Activated CD4-positive, alpha-beta T cell treated with anti-CD3 and anti-CD28 coated beads for 1 hour (primary cell): ENCODE measurements at places on chromosomes 6 and 20.

DNA sequence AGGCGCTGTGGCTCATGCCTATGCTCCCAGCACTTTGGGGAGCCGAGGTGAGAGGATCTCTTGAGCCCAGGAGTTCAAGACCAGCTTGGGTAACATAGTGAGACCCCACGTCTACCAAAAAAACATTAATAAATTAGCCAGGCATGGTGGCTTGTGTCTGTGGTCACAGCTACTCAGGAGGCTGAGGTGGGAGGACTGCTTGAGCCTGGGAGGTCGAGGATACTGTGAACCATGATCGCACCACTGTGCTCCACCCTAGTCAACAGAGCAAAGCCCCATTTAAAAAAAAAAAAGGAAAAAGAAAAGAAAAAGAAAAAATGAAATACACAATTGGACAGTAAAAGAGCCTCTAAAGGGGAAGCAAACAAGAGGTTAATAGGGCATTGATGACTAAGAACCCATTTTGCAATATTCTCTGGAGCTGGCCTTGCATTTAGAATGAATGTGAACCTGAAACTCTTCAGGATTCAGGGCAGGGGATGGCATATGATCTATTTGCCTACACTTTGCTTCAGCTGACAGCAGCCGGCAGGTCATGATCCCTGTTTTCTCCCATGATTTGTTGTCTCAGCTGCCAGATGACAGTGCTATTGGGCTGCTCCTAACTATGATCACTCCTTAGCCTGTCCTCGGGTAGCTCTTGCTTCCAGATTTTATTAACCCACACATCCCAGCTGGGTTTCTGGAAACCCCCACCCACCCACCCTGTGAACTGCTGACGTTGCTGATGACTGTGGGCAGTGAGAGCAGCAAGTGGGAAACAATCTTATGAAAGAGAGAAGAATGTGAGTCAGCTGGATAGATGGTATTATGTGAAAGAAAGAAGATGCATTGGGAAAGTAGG is 83.8 kb upstream of the ELOVL5 start:
- no peak for DNase-seq

- no peak for DNase-seq
These were observed 58.6 kb downstream of the SNAI1 start for GRCh38 chr20:50041246-50041873.

GRCh38 chr6:140032189-140032588 is 657.7 kb upstream of the CITED2 start:
- DNase-seq = no peak

GRCh38 chr6:80210618-80211017 is 104.1 kb downstream of the BCKDHB start:
- no peak for DNase-seq

GRCh38 chr20:3262566-3262965 is 23.6 kb upstream of the SLC4A11 start:
- no peak for DNase-seq

DNA sequence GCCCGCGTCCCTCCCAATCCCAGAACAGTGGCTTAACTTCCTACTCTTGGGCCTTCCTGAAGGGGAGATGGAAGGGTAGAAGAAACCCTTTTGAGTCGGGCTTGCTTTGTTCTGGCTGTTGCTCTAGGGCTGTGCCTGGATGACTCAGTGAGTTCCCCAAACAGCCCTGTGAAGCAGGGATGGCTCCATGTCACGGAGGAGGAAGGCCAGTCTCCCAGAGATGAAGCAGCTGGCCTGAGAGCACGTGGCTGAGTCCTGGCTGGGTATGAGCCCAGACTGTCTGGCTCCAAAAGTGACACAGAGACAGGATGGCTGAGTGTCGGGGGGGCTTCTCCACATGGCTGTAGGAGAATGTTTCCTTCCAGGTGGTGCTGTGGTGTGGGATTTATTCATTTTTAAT is 4.6 kb downstream of the SYTL3 start:
- no peak for DNase-seq

GRCh38 chr6:16338577-16339264 is 100.3 kb downstream of the GMPR start:
- no peak for DNase-seq

GRCh38 chr6:80022803-80023202 is 18.4 kb downstream of the TTK start:
- DNase-seq = no peak

GRCh38 chr20:32945710-32946221 is 58.5 kb downstream of the SUN5 start:
- no peak for DNase-seq

DNA sequence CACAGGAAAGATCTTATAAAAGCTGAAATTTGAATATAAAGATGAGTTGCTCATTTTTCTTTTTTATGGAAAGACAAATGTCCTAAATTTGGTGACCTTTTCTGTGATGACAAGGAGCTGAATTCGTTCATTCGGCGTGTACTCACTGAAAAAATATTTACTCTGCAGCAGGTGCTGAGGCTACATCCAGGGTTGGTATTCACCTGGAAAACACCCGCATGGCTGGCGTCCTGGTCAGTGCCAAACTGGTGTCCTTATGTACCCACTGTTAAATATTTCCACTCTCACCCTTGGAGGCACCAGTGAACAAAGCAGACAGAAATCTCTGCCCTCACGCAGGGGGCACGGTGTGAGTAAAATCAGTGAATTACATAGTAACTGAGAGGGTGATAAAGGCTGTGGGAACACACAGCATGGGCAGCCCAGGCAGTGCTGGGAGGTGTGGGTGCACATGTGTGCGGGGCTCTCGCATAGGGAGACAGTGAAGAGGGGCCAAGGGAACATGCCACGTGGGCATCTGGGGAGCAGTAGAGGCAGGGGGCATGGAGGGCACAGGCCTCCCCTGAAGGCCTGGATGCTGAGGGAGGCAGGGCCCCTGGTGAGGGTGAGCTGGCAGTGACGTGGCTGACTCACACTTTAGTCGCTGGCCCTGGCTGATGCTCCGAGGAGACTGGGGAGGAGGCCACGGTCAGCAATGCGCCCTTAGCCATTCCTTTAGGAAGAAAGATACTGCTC is 89.7 kb downstream of the INSM1 start:
- DNase-seq = no peak

GRCh38 chr20:23360531-23360930 is 1.5 kb upstream of the GZF1 start:
- no peak for DNase-seq

DNA sequence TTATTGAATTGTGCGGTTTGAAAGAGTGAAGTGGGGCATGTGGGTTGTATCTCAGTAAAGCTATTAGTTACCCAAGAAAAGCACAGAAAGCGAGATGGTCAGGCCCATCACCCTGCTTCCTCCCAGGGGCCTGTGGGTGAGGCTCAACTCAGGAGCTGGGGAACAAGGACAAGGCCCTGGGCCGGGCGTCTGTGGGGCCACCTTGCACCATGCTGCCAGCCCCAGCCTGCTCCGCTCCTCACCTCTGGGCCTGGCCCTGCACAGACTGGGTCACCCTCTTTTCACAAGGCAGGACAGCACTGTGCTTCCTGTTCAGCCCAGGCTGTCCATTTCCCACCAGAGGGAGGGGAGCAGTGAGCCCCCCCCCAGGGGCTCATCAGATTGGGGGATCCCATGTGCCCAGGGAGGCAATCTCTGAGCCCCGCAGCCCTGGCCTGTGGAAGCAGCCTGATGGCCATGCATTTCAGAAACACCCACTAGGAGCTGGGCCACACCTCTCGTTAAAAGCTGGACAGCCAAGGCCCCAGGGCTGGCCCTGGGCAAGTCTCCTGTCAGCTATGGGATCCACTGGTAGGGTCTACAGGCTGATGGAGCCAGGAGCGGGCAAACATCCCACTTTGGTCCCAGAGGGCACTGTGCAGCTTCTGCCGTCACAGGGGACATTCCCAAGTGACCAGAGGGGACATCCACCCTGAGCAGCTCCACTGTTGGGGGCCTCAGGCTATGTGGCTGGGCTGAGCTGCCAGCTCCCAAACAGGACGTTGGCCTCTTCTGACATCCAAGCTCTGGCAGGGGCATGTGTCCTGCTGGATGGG is 55.9 kb downstream of the YTHDF1 start:
- DNase-seq = no peak

GRCh38 chr20:42041000-42041565 is 422.9 kb upstream of the CHD6 start:
- no peak for DNase-seq

DNA sequence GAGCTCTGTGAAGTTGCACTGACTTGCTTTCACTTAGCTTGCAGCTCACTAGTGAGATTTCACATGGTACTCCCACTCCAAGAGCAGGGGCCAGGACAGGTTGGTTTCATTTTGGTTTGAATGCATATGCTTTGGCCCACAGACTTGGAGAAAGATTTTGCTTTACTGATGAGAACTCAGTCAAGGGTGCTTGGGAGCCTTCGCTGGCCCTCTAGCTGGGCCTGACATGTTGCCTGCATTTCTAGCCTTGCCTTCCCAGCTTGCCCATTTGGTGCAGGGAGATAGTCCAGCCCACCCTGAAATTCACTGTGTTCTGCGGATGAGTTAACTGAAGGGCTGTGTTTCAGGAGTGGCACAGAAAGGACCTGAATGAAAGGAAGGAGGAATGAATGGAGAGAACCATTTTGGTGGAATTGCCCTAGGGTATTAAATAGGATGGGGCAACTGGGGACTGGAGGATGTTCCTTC is 1.9 kb downstream of the SGK1 start:
- DNase-seq = no peak

GRCh38 chr6:4727217-4727616 is 49.0 kb upstream of the CDYL start:
- no peak for DNase-seq

GRCh38 chr6:25627001-25627400 is 25.0 kb upstream of the SCGN start:
- no peak for DNase-seq

- no peak for DNase-seq
These were observed 202.2 kb upstream of the CCN2 start for GRCh38 chr6:132153221-132153898.

GRCh38 chr6:165883851-165884640 is 221.0 kb upstream of the PDE10A start:
- DNase-seq = no peak

- DNase-seq = no peak
These were observed 459.2 kb upstream of the SOX4 start for GRCh38 chr6:21134356-21134755.

GRCh38 chr6:144405163-144405562 is 120.0 kb downstream of the UTRN start:
- DNase-seq = no peak

GRCh38 chr6:36967757-36968156 is 13.2 kb downstream of the PI16 start:
- DNase-seq = no peak

GRCh38 chr20:23032056-23032749 is 2.9 kb upstream of the SSTR4 start:
- no peak for DNase-seq

DNA sequence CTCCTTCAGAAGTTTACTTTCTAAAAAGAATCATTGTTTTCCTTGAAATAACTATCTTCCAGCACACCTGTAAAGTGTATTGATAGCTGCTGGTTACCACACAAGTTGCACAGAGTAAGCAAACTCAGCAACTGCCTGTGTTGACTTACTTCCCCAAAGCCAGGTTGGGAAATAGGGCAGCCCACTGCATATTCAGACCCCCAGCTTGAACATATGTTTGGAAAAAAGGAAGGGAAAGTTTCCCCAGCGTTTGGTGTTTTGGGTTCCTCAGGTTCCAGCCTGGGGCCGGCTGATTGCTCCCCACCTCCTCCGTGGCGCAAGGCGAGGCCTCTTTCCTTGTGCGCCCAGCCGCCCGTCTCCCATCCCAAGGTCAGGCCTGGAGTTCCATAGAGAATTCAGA is 70.1 kb upstream of the QKI start:
- DNase-seq = no peak

GRCh38 chr6:30591008-30591407 is 19.8 kb downstream of the ABCF1 start:
- DNase-seq = no peak

DNA sequence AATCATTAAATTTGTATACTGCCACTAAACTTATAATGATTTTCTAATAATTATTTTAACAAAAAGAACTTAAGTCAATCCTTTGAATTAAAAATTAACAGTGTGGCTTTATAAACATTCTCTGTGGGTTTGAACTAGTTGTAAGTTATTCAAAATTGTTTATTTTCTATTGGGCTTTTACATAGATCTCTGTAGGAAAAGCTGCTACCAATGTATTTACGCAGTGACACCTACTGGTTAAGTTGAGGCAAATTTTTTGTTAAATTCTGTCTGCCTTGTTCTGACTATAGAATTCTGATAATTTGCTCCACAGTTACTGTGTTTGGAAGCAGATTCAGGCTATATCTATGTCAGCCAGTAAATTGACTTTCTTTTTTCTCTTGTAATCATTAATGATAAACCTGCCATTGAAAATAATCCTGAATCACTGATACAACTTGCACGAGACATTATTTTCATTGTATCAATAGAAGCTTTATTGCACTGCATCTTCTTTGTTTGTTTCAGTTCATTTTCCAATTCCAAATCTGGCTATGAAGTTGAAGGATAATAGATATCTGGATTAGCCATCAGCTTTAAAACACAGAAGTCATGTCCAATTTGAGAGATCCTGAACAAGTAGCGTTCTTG is 66.0 kb upstream of the UTRN start:
- no peak for DNase-seq

GRCh38 chr6:161429921-161430490 is 156.1 kb upstream of the AGPAT4 start:
- no peak for DNase-seq

DNA sequence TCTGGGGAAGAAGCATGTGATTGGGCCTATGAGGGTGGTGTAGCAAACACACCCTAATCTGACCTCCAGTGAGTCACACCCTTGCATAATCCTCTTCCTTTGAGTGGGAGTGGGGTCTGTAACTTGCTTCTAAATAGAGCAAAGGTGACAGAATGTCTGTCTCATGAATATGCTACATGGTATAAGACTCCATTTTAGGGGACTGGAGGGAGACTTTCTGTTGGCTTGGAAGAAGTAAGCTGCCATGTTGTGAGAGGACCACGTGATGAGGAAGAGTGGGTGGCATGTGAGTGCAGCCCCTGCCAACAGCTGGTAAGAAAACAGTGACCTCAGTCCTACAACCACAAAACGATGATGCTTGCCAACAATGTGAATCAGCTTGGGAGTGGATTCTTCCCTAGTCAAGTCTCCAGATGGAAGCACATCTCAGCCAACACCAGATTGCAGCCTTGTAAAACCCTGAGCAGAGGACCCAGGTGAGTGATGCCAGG is 3.7 kb downstream of the AK9 start:
- DNase-seq = no peak

DNA sequence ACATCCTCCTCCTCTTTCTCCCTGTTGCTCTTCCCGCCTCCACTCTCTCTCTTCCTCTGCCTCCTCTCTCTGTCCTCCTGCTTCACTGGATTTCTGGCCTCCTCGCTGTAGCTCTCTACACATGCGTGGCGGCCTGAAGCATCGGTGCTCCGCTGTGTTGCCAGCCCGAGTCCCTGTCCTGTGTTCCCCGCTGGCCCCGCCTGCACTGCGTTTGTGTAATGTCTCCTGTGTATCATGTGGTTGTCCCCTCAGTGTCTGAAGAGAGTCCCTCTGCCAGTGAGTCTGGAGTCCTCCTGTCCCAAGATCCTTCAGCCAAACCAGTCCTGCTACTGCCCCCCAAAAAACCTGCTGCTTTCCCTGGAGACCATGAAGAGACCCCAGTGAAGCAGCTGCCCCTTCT is 143.8 kb downstream of the TBC1D7 start:
- DNase-seq = no peak

- DNase-seq = no peak
These were observed 131.3 kb downstream of the HACE1 start for GRCh38 chr6:104728448-104728847.

GRCh38 chr6:27002447-27002846 is 245.1 kb upstream of the PRSS16 start:
- DNase-seq = no peak

- DNase-seq = no peak
These were observed 87.1 kb downstream of the IBTK start for GRCh38 chr6:82160255-82160990.
